ENCODE measurements at places on chromosomes 5 and 9.

DNA sequence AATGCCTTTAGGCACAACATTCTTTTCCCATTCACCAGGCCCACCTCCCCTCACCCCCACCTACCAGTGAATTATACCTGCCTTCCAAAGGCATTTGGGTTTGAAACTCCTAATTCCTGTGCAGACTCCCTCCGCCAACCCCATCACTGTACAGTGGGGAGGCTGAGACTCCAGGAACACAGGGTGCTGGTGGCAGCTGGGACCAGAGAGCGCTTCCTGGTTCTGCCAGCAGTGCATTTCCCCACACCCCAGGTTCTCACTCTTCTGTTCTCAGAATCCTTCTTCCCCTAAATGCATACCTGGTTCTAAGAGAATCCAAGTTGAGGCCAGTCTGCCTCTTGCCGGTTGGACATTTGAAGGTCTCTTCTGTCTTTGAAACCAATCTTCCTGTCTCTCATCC is 21.1 kb downstream of the SLC36A2 start:
- no peak for ATAC-seq

DNA sequence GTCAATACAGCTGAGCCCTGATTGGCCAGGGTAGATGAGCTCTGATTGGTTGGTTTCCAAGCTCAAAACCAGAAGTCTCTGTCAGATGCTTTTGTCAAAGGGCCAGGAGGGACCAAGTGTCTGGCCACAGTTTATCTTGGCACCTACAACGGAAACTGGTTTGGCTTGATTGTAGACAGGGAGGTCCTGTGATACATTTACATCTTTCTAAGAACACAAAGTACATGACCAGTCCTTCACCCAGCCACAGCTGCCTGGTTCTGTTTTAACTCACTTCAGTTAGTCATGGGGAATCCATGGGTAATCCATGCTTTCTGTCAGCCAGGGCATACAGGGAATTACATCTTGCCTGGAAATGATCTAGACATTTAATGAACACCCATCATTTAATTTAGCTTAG is 171.2 kb downstream of the SLC12A2 start:
- ATAC-seq: no peak

- no peak for ATAC-seq
These were observed 106.6 kb upstream of the PJA2 start for GRCh38 chr5:109516390-109516789.

- ATAC-seq: no peak
These were observed 334.2 kb downstream of the PDE4D start for GRCh38 chr5:59559323-59559722.

GRCh38 chr5:146607659-146608332 is 91.8 kb upstream of the GPR151 start:
- no peak for ATAC-seq

- ATAC-seq: no peak
These were observed 31.5 kb downstream of the CNTLN start for GRCh38 chr9:17166346-17166745.

DNA sequence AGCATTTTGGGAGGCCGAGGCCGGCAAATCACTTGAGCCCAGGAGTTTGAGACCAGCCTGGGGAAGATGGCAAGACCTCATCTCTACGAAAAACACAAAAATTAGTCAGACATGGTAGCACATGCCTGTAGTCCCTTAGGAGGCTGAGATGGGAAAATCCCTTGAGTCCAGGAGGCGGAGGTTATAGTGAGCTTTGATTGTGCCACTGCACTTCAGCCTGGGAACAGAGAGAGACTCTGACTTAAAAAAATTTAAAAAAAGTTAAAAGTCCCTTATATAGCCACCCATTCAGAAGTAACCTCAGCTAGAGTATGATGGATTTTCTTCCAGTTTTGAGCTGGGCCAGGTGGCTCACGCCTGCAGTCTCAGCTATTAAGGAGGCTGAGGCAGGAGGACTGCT is 72.4 kb downstream of the UGCG start:
- no peak for ATAC-seq

GRCh38 chr5:80140496-80140895 is 105.3 kb downstream of the THBS4 start:
- ATAC-seq: no peak

DNA sequence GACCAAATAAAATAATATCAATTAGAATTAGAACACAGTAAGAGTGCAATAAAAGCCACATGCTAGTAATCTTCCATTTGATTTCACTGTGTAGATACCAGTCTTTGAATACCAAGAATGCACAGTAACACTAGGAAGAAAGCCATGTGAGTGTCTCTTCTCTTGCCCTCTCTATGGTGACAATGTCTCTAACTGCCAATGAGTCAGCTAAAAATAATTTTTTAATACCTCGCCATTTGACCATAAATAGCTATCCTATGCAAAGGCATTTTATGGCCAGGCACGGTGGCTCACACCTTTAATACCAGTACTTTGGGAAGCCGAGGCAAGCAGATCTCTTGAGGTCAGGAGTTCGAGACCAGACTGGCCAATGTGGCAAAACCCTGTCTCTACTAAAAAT is 30.6 kb downstream of the EDIL3 start:
- ATAC-seq: no peak

- no peak for ATAC-seq
These were observed 39.1 kb downstream of the DENND4C start for GRCh38 chr9:19269582-19269981.

Measured in esophagus mucosa (tissue), 1 donor.